Trophoblast cell (in vitro differentiated cells and primary cell): ENCODE measurements at places on chromosomes 1 and 21.

DNA sequence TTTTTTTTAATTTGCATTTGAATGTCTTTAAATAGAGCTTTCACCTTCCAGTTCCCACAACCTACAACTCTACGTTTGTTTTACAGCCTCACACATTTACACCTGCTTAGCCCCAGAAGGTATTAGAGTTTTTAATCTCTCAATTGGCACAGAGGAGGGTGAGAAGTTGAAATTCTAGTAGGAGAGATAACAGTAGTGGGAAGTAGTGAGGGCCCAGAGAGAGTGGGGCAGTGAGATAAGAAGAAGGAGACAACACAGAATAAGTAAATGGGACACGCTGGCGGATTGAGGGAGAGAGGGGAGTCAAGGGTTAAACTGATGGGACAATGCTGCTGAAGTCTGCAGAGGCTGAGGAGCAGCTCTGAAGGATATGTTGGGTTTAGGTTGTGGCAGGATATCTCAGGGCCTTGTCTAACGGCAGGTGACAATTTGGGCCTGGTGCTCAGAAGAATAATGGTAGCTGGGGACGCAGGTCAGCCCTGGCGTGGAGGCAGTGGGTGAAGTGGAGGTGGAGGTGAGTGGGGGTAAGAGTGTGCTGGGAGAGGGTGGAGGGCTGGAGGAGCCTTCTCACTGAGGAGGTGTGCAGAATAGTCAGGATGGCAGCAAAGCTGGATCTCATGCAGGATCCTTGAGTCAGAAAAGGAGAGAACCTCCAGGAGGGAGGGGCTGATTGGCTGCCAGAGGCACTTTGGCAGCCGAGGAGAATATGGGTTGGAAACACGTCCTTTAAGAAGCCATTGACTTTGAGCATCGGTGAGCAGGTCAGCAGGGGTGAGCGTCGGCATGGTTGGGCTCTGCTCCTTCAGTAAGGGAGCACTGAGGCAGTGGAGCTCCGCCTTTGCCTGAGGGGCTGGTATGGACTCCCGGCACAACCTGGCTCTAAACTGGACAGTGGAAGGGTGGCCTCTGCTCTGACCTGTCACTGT lies 72.9 kb downstream of the SYT6 start:
- DNase-seq = no peak

- DNase-seq = no peak
These were observed 15.0 kb upstream of the IFNGR2 start for GRCh38 chr21:33388188-33388587.

GRCh38 chr21:37547615-37548200 lies 181.1 kb downstream of the DYRK1A start:
- no peak for DNase-seq

GRCh38 chr1:37399205-37399604 lies 75.2 kb upstream of the ZC3H12A start:
- DNase-seq = no peak

DNA sequence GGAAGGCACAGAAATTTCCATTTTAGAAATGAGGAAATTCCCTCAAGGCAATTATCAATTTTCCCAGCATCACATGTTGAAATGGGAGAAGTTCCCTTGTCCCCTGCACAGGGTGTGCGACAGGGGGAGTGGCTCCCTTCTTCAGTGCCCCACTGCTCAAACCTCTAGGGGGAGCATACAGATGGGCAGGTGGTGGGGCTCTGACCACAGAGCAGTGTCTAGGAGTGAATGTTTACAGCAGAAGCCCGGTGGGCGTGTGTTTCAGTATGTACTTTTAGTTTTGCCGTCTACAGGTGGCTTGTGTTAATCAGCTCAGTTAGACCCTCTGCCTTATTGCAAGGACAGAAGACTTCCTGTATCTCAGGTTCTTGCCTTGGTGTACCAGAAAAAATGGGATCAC lies 493.7 kb upstream of the PLXNA2 start:
- no peak for DNase-seq

GRCh38 chr1:159835862-159836525 lies 9.3 kb downstream of the SLAMF8 start:
- DNase-seq = no peak

GRCh38 chr1:83798965-83799364 lies 200.0 kb downstream of the TTLL7 start:
- no peak for DNase-seq

DNA sequence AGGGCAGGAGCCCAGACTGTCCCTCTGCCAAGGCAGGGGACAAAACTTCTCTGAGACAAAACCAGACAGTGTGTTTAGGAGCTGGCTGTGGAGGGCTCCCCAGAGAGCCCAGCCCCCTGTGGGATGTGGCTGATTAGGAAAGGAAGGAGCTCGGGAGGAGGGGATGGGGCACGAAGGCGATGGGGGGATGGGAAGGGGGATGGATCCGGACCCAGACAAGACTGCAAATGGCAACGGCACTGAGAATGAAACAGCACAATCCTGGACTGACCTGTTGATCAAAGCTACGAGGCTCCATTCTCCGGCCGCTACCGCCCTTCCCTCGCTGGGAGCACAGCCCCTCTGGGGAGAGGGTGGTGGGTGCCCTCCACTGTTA lies 33.1 kb downstream of the FOXO6 start:
- DNase-seq = no peak

DNA sequence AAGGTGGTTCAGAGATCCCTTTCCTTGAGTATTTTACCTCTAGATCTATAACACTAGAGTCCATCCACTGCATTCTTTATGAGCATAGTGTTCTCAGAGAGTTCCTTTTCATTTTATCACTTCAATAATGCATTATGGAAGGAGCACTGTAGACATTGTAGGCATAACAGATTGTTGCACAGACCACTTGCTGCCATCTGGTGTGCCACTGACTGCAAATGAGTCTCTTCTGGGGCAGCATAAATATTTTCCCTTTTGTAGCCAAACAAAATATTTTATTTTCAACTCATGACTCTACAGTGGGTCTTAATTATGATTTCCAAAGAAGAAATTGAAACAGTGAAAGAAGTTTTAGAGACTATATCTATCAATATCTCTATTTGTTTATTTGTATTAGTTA lies 290.4 kb downstream of the OLFM3 start:
- DNase-seq = no peak

DNA sequence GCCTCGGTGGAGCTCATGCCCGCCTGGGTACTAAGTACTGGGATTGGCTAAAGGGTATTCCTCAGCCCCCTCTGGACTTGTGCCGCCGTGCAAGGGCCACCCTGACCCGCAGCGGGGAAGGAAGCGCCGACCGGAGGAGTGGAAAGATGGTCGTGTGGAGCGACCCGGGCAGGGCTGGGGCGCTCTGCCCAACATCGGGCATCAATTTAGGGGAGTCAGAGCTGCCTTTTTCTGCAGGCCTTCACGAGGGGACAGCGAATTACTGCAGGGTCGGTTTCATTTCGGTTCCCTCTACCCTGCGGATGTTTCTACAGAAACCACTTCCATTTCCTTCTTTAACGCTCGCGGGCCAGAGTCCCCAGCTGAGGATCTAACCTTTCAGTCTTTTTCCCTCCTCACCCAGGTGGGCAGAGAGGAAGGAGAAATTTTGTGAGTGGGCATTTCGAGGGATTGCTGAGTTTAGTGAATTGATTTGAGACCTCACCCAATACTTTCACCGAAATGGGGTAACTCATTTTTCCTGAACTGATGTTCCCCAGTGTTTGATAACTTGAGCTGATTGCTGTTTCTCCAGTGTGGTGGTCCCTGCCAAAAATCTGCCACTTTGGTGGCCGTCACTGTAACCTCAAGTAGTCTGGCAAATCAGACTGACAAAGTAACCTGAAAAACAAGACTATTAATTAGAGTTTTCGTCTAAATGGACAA lies 1.1 kb downstream of the TOR1AIP1 start:
- no peak for DNase-seq

GRCh38 chr1:107138767-107139445 lies 1.9 kb upstream of the NTNG1 start:
- DNase-seq = no peak

DNA sequence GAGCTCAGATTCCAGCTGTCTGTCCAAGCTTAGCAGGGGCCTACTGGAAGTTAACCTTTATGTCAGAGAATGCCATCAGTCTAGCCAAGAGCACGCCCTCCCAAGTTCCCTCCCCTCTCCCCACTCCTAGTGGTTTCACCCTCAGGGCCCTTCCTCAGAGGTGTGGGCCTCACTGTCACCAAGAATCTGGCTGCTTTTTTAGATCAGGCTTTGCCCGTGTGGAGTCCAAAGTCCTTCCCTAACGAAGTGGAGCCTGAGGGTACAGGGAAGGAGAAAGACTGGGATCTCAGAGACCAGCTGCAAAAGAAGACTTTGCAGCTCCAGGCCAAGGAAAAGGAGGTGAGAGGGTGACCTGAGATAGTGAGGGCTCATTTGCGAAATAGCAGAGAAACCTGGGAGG lies 4.1 kb downstream of the C1orf74 start:
- peak; percentile 97 for DNase-seq

DNA sequence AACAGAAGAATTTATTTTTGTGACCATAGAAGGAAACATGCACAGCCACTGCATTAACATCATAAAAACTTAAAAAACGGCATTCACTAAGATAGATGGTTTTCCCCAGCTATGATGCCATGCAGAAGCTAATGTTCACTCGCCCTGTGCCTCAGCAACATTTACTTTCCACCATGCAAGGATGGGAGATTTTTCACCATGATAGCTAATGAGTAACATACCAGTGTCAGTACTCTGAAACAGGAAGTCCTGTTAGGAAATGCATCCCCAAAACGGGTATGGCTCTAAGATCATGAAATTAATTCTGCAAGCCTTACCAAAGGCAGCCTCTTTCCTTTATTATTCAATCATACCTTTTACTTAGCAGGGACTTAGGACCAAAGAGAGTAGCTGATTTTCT lies 17.5 kb upstream of the VAMP3 start:
- DNase-seq = no peak

DNA sequence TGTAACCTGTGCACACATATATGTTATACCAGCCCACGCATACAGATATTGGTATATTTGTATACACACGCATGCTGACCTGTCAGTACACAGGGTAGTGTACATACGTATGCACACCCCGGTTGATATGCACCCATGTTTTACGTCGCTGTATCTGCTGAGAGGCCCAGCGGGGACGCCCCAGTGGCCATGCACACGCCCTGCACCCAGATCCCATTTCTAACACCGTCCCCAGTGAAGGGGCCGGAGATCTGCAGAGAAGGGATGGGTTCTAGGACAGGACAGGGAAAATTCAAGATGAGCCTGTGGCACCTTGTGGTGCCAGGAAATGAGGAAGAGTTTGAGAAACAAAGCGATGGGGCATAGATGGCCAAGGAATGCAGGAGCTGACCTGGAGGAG lies 57.2 kb upstream of the TTC34 start:
- no peak for DNase-seq

GRCh38 chr21:34166468-34166867 lies 93.1 kb downstream of the MRPS6 start:
- no peak for DNase-seq

GRCh38 chr1:220697326-220697725 lies 7.2 kb downstream of the C1orf115 start:
- no peak for DNase-seq

GRCh38 chr1:236800002-236800620 lies 5.0 kb downstream of the MTR start:
- no peak for DNase-seq

DNA sequence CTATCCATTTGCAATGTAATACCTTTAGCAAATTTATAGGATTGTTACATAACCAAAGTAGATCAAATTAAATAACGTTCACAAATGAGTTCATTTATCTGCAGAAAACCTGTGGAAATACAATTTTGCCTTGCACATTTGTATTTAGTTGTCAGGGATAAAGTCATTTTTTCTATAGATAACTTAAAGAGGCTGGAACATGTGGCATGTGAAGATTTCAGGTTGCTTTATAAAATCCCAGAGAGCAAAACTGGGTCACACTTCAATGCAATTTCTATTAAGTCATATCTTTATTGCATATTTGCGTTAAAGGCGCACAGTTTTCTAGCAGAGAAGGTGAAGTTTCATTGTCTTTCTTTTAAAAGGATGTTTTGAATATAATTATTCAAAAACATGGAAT lies 342.4 kb downstream of the USP25 start:
- no peak for DNase-seq

DNA sequence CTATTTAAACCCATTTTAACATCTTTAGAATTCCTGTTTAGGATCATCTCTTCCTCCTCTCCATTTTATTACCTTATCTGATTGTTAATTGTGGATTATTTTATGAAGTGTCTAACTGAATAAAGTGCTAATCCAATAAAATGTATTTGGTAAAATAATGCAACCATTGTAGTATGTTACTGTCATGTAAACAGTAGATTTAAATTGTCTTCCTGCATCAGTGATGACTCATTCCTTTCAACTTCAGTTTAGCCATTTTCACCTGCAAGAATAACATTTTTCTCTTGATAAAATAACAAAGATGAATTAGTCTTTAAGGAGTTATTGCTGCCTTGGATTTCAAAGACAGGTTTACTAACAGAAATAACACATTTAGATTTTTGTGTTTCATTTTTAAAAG lies 5.4 kb downstream of the PPP2R5A start:
- no peak for DNase-seq

GRCh38 chr1:167043752-167044488 lies 46.3 kb downstream of the GPA33 start:
- peak; percentile 69 for DNase-seq

DNA sequence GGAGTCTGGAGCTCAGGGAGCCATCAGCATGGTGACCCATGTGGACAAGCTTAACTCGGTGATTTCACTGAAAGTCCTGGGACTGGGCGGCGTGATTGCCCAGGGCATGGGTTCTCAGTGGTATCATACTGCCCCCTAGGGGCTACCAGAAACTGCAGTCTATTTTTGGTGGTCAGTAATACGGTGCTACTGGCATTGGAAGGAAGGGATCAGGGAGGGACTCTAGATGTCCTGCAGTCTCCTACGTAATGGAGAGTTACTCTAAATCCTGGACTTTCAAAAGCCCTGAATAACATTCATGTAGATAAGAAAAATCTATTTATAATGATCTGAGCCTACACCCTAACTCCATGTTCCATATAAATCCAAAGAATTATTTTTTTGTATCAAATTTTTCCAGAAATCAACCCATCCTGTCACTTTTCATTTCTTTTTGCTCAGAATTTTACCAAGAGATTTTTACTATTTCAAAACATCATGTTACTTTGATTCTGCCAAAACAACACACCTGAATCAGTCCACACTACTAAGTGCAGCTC lies 37.3 kb downstream of the PABPC4 start:
- peak; percentile 84 for DNase-seq

GRCh38 chr1:110135246-110135645 lies 15.0 kb upstream of the SLC6A17 start:
- no peak for DNase-seq
